ENCODE measurements at places on chromosomes 12 and 14.

DNA sequence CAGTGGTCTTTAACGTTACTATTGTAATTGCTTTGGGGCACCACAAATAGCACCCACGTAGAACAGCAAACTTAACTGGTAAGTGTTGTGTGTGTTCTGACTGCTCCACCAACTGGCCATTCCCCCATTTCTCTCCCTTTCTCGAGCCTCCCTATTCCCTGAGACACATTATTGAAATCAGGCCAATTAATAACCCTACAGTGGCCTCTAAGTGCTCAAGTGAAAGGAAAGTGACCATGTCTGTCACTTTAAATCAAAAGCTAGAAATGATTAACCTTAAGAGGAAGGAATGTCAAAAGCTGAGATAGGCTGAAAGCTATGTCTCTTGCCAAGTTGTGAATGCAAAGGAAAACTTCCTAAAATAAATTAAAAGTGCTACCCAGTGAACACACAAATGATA lies 22.3 kb downstream of the PPP1R13B start:
- DNase-seq, result no peak

DNA sequence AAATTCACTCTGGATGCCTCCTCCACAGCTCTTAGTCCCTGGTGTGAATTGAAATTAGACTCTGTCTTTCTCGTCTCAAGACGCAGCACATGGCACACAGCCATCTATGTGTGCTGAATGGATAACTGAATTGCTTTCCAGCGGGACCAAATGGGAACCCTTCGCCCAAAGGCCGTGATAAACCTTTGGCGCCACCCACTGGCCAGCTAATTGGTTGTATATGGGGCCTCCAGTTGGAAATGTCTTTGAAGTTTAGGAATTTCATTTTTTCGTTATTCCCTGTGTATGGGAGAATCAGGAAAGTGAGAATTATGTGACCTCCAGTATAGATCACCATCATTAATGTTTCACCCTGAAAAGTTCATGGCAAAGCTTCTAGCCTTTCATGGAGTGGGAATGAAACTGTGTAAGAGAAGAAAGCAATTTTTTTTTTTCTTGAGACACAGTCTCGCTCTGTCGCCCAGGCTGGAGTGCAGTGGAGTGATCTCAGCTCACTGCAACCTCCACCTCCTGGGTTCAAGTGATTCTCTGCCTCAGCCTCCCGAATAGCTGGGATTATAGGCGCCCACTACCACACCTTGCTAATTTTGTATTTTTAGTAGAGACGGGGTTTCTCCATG lies 9.8 kb upstream of the HSP90AA1 start:
- peak; percentile 85 for DNase-seq

- peak; percentile 6 for DNase-seq
Observed at GRCh38 chr12:40253936-40254335, 29.1 kb downstream of the LRRK2 start.

DNA sequence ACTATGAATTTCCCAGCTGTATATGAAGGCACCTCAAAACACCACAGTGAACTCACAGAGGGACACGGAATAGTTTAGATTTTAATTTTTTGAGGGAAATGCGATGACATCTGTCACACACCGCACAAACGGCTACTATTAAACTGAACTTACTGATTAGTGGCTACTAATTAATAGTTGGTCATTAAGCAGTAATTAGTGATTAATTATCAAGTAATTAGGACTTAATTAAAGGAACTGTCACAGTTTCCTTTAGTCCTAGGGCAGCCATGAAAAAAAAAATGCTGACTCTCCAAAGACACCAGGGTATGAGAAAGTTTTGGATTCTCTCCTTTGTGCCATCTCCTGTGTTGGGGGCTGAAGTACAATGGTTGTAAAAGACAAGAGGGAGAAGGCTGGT lies 2.9 kb downstream of the OAS1 start:
- no peak for DNase-seq

DNA sequence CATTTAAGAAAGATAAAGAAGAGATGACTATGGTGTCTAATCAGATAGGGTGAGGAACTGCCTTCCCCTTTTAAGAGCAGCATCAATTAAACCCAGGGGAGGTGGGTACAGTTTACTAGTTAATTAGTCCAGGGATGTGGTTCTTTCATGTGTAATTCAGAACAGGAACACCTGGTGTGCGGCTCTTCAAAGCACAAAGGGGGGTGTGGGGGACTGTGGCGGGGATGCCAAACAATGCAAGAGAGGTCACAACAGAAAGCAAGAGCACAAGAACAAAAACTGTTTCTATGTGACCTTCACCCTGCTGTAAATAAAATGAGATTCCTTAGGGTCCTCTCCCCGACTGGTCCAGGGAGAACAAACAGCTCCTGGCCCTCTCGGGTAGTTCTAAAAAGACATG lies 183.9 kb upstream of the SOX5 start:
- DNase-seq, result no peak

- peak; percentile 86 for DNase-seq
Observed at GRCh38 chr14:23057757-23058653, 685 bp upstream of the CDH24 start.

DNA sequence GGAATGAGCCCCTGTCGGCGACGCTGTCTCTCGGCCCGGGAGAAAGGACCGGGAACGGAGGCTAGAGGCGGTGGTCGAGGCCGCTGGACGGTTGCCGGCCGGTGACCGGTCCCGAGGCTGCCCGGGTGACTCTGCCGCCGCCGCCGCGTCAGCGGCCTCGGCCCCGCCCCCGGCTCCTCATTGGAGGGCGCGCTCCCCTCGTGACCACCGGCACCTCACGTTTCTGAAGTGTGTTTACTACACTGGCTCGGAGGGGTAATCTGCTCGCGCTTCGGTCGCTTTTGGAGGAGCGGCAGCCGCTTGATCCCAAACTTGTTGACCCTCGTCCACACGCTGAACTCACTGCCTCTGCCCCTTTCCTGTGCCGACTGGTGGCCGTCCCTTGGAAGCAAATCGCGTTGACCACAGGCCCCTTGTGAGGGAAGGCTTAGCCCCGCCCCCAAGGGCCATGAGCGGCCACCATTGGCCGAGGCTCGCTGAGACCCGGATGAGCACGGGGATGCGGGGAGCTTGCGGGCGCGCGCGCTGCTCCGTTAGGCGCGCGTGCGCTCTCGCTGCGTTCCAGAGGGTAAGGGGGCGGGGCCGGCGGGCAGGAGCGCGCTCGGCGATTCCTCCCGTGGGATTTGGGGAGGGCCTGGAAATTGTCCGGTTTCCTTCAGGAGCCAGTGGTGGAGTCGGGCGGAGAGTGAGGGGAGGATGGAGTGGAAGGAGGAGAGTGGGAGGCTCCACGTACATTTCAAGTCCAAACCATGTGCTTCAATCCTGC lies at the start of gene CRY1:
Gene CRY1 (minus strand): TSS at position 133 of the 766 bp plus-strand sequence. CDS start 588 bp downstream, outside the sequence.
- peak; percentile 96 for DNase-seq

DNA sequence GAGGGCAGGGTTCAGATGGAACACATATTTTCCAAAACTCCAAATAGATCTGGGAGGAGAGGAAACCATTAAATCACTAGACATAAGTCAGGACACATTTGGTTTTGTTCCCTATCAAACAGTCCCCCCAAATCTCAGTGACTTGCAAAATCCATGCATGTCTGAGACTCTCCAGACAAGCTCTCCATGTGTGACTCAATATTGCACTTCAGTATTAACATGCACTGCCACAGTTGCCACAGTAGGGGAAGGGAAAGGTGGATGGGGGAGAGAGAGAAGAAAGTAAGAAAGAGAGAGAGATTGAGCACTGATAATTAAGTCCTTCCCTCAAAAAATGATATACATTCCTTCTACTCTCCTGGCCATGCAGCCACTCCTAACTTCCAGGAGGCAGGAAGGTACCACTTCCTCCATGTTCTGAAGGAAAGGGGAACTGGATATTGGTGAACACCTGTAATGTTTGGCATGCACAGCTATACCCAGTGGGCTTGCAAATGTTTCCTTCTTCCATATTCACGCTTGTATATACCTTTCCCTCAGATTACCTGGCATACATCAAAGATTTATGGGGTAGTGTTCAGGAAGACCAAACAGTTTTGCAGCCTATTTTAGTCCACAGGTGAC lies 310.0 kb downstream of the ZFP36L1 start:
- DNase-seq, result no peak

DNA sequence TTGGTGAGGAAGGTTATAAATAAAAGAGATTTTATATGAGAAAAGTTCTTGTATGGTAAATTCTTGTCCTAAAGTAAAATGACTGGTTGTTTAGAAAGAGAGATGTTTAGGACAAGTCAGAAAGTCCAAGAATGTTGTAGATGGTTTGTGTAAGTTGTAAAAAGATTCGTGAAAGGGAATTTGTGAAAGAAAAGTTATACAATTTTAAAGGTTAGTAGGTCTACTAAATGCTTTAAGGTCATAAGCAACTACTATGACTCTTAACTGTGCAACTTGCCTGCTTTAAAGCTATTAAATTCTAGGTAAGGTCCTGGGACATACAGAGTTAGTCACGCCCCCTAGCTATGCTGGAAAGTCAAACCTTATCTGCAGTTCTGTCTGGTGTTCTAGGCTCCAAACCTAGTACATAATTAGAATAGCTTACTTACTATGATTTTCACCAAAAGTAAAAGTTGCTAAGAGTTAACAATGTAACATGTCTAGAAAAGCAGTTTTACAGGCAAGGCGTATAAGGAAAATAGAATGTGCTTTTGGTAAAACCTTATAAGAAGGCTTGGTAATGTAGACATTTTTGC lies 11.2 kb upstream of the DHRS2 start:
- DNase-seq, result no peak

DNA sequence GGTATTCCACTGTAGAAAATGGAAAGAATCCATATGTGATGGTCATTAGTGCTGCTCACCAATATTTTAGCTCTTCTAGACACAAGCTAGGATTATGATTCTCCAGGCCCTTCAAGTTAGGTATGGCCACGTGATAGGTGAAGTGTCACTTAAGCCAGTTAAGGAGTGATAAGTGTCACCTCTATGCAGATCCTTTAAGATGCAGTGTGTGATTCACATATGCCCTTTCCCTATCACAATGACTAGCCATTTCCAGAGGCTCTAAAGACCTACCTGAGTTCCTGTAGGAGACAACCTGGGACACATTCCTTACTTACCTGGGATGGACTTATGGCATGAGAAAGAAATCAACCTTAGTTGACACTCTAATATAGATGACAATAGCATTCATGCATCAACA lies 343.2 kb downstream of the NELL2 start:
- no peak for DNase-seq

- DNase-seq, result no peak
Observed at GRCh38 chr12:93434256-93434865, 7.4 kb downstream of the UBE2N start.

DNA sequence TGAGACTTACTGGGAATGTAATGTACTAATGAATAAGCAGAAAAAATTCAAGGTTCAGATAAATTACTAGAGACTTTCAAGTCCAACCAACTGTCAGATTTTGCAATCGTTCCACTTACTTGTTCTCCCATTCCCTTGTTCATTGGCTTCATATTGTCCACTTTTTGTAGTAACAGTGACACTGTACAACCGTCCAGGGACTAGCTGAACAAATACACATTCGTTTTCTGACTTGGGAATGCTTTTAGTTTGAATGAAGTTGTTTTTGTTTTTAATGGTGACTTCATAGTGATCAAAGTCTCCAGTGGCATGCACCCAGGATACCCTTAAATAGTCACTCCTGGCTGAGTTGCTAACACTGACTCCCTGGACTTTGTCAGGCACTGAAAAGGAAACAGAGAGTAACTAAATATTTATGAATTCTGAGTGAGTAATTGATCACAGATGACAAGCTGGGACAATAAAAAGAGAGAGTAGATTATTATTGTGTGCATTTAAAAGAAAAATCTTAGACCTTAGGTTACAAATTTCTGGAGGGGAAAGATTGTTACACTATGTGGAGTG lies 65.4 kb downstream of the PTPRB start:
- DNase-seq, result no peak

DNA sequence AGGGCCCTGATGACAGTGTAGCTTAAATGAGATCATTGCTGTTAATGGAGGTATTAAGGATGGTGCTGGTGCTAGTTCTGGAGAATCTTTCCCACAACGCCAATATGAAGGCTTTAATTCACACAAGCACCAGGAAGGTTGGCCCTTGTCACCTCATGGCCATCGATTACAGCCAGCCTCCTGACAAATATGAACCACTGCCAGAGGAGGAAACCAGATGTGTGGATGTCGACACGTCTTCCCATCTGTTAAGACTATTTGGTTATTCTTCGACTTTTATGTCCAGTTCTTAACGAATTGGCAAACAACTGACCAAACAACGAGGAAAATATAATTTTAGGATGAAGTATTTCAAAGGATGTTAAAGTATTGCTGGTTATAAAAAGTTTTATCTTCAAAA lies 79.5 kb downstream of the PIK3C2G start:
- no peak for DNase-seq

- DNase-seq, result no peak
Observed at GRCh38 chr14:101594511-101595148, 33.3 kb downstream of the DIO3 start.

- DNase-seq, result peak; percentile 45
Observed at GRCh38 chr12:104930388-104931326, 27.4 kb downstream of the SLC41A2 start.

- no peak for DNase-seq
Observed at GRCh38 chr12:51941604-51942003, 9.9 kb upstream of the ACVR1B start.
